ENCODE measurements at places on chromosomes 16 and 17.

DNA sequence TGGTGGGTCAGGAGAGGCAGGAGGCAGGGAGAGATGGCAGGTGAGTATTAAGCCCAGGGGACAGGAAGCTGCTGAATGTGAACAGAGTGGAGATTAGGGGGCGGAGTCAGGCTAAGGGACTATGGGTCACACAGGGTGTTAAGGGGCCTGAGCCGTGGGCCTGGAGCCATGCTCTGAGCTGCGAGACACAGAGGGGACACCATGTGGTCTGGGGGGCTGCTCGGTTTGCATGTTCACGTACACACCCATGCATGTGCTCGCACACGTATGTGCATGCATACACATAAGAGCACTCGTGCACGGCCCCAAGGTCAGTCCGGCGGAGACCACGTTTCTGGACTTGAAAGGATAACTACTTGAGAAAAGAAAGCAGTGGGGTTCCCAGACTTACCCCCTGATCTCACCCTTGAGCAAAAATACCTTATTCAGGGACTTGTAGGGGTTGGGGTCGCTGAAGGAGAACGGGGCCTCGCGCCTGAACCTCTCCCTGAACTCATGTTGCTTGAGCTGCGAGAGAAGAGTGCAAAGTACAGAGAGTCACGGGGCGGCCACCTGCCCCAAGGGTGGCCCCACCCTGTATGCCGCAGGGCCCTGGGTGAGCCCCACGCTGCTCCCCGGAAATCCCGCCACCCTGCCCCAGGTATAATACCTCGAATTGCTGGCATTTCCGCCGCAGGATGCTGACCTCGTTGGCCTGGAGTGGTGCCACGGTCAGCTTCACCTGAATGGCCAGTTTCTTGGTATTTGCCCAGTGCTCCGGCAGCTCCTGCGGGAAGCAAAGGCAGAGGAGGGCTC lies 50.8 kb downstream of the DNAH17 start:
- DNase-seq = no peak

DNA sequence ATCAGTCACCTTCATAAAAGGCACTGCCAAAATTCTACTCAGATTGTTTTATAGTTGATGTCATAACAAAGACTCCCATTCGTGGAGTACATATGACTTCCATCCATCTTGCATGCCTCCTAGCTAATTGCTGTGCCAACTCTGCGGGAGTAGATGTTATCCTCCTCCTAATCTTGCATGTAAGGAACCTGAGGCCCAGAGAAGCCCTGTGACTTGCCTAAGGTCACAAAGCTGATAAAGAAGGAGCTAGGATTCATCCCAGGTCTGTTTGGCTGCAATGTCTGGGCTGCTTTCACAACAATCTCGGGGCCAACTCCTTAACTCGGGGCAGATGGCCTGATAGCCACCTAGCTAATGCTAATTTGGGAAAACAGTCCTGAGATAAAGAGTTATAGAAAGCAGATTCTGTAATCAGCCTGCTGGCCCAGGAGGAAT lies 87.3 kb downstream of the YPEL2 start:
- DNase-seq = no peak

- no peak for DNase-seq
Measured at GRCh38 chr17:81794509-81794908, 9.4 kb upstream of the GCGR start.

- DNase-seq = no peak
Measured at GRCh38 chr17:79633993-79634813, 23.4 kb upstream of the RBFOX3 start.

- DNase-seq = no peak
Measured at GRCh38 chr16:6149031-6149430, 1051.4 kb upstream of the EEF2KMT start.

DNA sequence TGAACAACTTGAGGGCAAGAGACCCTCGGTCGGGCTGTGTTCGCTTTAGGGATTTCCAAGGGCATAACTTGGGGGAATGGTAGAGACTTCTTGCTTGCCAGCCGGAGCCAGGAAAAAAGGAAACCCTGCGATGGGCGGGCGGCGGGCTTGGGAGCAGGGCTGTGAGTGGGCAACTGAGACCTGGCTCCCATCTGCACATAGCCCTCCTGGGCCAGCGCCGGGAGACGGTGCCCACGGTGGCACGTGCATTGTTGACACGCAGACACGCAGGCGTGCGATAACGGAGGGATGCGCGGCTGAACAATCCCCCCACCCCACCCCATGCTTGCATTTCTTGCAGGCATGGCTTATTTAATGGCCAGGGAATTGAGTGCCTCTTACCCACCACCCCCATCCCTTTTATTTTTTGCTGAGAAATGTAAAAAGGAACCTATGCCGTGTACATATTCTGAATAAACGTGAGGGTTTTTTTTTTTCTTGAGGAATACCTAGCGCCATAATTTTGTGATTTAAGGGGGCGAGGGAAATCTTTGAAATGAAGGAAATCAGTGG lies 17.1 kb upstream of the ZFHX3 start:
- DNase-seq = no peak

Data from activated CD4-positive, alpha-beta T cell treated with anti-CD3 and anti-CD28 coated beads for 36 hours (primary cell).